ENCODE measurements at places on chromosomes 12 and 14.

- DNase-seq = no peak
Measured at GRCh38 chr12:78683031-78683430, 181.5 kb upstream of the SYT1 start.

GRCh38 chr12:121003650-121004049 is 12.6 kb downstream of the C12orf43 start:
- DNase-seq = no peak

- no peak for DNase-seq
Measured at GRCh38 chr14:56144176-56144575, 26.0 kb downstream of the PELI2 start.

GRCh38 chr12:49939707-49940106 is 10.8 kb upstream of the AQP2 start:
- DNase-seq = no peak

- DNase-seq = no peak
Measured at GRCh38 chr14:30373053-30373452, 185.9 kb upstream of the G2E3 start.

DNA sequence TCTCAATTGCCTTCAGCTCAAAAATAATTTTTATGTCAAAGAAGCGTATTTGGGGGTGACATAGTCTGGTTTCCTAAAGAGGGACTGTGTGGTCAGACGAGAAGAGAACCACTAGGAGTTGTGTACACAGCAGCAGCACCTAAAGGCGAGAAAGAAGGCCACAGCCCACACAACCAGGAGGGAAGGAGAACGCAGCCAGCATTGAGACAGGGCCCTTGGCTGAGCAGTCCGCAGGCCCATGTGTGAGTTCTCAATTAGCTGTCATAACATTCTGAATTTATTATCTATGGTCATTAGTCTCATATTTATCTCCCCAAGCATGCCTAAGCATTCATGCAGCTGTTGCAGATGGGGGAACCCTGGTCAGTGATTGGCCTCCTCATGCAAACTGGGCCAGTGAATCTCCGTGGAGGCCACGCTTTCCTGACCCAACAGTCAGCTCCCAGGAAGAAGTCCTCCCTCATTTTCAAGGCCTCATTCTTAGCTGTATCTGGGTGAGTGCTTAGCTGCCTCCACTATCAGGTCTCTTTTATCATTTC is 81.2 kb upstream of the ATF7IP start:
- no peak for DNase-seq

GRCh38 chr14:90968025-90968424 is 92.4 kb downstream of the RPS6KA5 start:
- no peak for DNase-seq

- no peak for DNase-seq
Measured at GRCh38 chr12:47078733-47079467, 521 bp upstream of the PCED1B start.

- no peak for DNase-seq
Measured at GRCh38 chr12:13435235-13435933, 238.9 kb downstream of the EMP1 start.

- DNase-seq = no peak
Measured at GRCh38 chr12:99093166-99093565, 448.1 kb downstream of the APAF1 start.

DNA sequence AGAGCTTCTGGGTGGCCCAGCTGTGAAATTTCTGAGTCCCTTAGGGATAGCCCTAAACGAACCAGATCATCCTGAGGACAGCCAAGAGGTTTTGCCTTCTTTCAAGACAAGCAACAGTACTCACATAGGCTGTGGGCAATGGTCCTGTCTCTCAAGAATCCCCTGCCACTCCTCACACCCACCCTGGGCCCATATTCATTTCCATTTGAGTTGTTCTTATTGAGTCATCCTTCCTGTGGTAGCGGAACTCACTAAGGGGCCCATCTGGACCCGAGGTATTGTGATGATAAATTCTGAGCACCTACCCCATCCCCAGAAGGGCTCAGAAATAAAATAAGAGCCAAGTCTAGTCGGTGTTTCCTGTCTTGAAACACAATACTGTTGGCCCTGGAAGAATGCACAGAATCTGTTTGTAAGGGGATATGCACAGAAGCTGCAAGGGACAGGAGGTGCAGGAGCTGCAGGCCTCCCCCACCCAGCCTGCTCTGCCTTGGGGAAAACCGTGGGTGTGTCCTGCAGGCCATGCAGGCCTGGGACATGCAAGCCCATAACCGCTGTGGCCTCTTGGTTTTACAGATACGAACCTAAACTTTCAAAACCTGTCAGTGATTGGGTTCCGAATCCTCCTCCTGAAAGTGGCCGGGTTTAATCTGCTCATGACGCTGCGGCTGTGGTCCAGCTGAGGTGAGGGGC is 38.9 kb downstream of the DAD1 start:
- DNase-seq = no peak

- no peak for DNase-seq
Measured at GRCh38 chr12:77728018-77728417, 102.7 kb upstream of the NAV3 start.

DNA sequence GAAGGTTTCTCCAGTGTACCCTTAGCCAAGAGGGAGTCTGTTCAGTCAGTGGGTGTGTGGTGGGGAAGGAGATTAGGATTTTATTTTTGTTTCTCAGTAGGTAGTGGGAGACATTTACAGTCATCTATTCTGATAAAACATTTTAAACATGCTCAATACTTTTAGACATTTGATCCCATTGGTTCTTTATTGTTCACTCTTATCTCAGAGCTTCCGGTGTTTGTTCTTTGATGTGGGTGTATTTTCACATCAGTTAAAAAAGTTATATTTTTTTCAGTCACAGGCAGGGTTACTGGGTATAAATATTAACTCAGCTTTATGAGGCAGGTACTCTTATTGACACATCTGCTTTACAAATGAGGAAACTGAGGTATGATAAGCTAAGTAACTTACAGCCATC is 43.3 kb upstream of the LRRK2 start:
- DNase-seq = no peak

DNA sequence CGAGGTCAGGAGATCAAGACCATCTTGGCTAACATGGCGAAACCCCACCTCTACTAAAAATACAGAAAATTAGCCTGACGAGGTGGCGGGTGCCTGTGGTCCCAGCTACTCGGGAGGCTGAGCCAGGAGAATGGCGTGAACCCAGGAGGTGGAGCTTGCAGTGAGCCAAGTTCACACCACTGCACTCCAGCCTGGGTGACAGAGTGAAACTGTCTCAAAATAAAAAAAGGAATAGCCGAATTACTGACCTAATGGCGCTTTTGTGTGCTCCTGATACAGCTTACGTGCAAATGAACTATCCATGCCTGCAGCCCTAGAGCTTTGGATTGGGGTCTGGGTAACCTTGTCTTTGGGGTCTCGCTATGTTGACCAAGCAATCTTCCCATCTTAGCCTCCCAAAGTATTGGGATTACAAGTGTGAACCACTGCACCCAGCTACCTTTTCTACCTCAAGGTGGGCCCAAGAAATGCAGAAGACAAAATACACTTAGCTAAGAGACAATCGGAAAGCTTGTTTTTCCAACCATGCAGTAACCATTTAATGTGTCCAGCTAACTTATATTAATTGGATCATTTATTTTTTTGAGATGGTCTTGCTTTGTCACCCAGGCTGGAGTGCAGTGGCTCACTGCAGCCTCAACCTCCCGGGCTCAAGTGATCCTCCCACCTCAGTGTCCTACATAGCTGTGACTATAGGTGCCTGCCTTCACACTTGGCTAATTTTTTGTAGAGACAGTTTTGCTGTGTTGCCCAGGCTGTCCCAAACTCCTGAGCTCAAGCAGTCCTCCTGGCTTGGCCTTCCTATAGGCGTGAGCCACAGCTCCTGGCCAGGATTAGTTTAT is 5.5 kb downstream of the PABPN1 start:
- DNase-seq = no peak

GRCh38 chr14:103123634-103124500 is 606 bp downstream of the TNFAIP2 start:
- no peak for DNase-seq

GRCh38 chr12:20711846-20712245 is 16.7 kb downstream of the SLCO1C1 start:
- DNase-seq = no peak

DNA sequence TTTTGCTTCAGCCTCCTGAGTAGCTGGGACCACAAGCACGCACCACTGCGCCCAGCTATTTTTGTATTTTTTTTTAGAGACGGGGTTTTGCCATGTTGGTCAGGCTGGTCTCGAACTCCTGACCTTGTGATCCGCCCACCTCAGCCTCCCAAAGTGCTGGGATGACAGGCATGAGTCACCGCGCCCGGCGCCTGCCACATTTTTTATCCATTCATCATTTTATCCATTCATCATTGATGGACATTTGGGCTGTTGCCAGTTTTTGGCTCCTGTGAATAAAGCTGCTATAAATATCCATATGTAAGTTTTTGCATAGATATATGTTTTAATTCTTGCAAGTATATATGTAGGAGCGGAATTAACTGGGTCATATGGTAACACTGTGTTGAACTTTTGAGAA is 79.5 kb downstream of the DAAM1 start:
- DNase-seq = no peak

DNA sequence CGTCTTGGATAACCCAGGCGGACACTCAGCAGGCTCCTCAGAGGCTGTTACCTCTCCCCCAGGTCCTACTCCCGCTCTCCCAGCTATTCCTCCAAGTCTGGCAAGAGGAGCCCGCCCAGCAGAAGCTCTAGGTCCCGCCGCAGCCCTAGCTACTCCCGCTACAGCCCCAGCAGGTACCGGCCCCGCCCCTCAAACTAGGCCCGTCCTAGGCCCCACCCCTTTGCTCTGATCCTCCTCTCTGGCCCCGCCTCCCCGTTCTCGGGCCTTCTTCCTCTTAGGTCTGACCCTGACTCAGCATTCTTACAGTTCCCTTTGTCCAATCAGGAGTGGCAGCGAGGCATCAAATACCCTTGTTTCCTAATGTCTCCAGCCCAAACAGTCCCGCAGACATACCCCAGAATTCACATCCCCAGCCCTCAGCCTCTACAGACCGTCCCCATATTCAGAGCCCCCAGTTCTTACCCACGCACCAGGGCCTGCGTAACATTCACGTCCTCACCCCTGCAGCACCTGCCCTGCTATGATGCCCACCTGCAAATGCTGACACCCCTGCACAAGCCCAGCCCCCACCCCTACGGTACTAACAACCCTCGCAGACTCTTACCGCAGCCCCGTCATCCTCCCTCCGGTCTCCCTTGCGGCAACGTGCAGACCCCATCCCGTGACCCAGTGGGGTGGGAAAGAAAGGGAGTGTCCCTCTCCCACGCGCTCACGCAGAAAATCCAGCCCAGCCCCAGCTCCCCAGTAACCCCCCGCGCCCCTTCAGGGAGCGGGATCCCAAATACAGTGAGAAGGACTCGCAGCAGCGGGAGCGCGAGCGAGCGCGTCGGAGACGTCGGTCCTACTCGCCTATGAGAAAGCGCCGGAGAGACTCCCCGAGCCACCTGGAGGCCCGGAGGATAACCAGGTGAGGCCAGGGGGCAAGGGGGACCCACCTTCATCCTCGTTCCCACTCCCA is 25.0 kb upstream of the HSPB8 start:
- DNase-seq = no peak

GRCh38 chr14:31696378-31696777 is 135.2 kb downstream of the NUBPL start:
- no peak for DNase-seq

- DNase-seq = no peak
Measured at GRCh38 chr12:115413626-115414025, 729.7 kb upstream of the TBX3 start.

DNA sequence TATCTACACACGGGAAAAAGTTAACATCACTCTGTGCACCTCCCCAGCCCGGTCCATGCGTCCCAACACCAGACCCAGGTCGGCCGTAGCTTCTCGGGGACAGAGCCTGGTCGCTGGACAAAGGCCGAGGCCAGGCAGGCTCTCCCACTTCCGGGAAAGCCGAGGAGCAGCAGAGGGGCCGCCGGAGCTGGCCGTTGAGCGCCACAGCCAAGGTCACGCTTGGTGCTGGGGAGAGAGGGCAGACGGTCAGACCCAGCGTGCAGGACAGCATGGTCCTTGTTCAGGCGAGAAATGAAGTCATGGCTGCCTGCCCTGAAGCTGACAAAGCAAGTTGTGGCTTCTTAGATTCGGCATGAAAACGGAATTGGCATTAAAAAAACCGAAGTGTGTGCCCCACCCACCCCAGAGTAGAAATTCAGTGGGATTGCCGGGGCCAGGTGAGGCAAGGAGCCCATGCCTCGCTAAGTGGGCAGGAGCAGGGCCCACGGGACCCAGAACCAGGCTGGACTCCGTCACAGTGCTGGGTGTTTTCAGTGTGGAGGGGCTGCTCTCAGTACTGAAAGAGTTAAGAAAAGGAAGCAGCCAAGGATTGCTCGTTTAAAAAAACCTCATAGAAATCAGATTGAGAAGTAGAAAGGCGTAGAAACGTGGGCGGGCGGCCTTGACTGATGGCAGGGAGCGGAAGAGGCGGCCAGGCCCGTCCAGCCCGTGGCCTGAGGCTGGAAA is 4.3 kb downstream of the ARL6IP4 start:
- DNase-seq = no peak

DNA sequence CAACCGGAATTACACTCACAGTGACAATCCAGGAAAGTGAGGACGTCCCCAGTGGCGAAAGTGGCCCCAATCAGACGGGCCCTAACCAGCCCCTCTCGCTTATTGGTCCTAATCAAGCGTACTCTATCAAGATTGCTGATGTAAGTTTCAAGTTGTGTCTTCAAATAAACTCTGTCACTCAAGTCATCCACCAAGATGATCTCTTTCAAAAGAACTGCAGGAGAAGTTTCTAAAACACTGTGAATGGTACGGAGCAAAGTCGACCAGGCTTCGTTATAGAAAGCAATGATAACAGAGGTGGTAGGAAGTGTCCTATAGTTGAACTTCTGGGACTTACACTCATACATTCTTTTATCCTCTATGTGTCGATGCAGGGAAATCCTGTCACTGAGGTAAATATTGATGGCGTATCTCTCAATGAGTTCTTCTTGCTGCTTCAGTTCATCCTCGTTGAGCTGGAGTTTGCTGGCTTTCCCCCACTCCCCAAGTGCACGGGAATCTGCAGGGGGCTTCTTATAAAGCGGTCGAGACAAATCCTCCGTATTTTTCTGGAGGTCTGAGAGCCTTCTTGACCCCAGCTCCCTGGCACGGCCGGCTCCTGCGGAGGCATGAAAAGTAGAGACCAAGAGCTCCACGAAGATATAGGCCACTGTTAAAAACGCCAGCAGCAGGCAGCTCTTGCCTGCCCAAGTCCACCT is 604 bp downstream of the GALNT4 start:
- DNase-seq = no peak

- DNase-seq = no peak
Measured at GRCh38 chr14:88599761-88600439, 37.1 kb downstream of the ZC3H14 start.

DNA sequence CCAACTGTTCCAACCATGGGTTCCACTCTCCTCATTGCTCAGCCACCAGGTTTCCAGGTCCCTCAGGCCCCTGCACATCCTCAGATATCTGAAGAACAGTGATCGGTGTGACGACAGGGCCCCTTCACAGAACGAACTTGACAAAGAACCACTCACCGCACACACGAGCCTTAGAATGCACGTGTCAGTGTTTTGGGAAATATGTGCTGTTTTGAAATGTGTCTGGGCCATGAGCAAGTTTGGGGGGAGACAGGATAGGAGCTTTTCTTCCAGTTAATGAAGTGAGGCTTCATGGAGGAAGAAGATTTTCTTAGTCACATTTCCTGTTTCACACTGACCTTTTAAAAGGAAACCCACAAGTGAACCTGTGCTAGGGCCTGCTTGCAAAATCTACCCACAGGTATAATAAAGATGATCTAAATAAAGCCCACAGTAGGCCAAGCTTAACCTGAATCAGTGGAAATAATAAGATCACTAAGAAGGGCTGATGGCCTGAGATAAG is 58.6 kb downstream of the ZFP36L1 start:
- no peak for DNase-seq

- DNase-seq = no peak
Measured at GRCh38 chr12:4422985-4423384, 22.6 kb downstream of the FGF6 start.

GRCh38 chr12:89333564-89334252 is 18.6 kb downstream of the DUSP6 start:
- no peak for DNase-seq

All from NCI-H510A treated with DMSO at 0.1 percent for 48 hours (cell line).